ENCODE measurements at places on chromosomes 5 and 9.
A peak's percentile ranks its signal among the peaks of the same experiment; 100 is the strongest.

- no peak for DNase-seq
These were observed 98.1 kb upstream of the PAPPA start for GRCh38 chr9:116055536-116055935.

- no peak for DNase-seq
These were observed 151.8 kb downstream of the HSPA4 start for GRCh38 chr5:133203317-133204305.

- DNase-seq = no peak
These were observed 8.7 kb downstream of the PDLIM4 start for GRCh38 chr5:132266031-132266835.

- DNase-seq = no peak
These were observed 534 bp upstream of the SAPCD2 start for GRCh38 chr9:137070906-137071275.

DNA sequence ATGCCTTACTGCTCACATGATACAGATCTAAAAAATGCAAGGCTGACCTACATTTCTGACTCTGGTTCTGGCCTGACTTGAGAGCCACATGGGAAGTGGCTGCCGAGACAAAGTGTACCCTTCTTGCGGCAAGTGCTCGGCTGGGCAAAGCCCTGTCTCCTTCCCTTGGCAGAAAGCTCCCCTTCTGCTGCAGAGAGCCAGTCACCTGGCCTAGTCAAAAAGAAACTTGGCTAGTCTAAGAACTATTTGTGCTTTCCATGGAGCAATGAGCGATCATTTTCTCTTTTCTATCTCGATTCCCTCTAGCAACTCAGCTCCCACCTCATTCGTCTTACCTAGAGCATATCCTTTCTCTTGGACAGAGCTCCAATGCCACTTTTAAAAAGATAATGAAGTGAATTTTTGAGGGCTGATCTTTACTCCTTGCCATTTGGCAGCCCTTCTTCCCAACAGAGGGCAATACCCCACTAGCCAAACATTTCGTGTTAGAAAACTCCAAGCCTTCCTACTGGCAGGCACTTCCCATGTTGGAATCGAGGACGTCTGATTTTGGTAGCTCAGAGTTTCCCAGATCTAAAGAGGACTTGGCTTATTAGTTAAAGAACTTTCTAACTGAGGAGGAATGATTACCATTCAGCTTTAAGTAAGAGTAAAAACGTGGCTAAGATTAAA, 108.1 kb upstream of the PRRC1 start:
- no peak for DNase-seq

DNA sequence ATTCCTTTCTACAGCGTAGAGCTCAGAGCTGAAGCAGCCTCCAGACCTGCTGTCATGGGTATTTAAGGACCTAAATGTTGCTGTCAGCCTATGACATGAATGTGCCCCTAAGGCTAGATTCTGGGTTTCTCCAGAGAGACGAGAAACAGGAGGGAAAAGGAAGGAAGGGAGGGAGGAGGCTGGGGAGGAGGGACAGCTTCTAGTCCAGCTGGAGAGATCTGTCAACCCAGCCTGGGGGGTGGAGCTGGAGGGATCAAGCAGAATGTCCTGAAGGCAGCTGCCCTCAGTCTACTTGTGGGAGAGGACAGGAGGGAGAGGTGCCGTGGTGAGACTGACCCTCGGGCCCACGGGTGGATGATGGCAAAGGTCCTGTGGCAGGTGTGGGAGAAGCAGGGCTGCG, 1.1 kb upstream of the DBH start:
- DNase-seq = no peak

- DNase-seq = no peak
These were observed 3.8 kb upstream of the SHC3 start for GRCh38 chr9:89182369-89182768.

- DNase-seq = peak; percentile 31
These were observed 9.3 kb downstream of the ZNF622 start for GRCh38 chr5:16456103-16456832.

- DNase-seq = no peak
These were observed 132.7 kb downstream of the MAPKAP1 start for GRCh38 chr9:125574126-125574877.

- no peak for DNase-seq
These were observed 628.8 kb upstream of the DMAC1 start for GRCh38 chr9:8428389-8428788.

DNA sequence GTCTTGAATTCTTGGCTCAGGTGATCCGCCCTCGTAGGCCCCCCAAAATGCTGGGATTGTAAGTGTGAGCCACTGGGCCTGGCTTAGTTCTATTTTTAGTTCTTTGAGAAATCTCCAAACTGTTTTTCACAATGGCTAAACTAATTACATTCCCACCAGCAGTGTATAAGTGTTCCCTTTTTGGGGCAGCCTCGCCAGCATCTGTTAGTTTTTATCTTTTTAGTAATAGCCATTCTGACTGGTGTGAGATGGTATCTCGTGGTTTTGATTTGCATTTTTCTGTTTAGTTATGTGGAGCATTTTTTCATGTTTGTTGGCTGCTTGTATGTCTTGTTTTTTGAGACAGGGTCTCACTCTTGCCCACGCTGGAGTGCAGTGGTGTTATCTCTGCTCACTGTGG, 28.2 kb downstream of the CNOT6 start:
- DNase-seq = no peak

DNA sequence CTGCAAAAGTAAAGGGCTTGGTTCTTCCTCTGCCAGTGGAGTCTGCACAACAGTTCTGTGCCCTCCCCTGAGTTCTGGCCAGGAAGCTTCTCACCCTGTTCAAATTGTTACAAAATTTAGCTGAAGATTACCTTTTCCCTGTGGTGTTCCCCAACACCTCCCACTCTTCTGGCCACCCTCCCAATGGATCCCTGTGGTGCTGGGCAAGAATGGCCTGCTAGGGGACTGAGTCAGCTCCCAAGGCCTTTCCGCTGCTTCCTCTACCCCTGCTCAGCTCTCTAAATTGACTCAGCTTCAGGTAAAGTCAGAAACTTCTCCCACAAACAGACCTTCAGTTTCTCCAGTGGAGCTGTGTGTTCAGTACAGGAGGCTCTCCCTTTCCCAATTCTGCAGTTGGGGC, 186.0 kb downstream of the NR2F1-AS1 start:
- no peak for DNase-seq

- no peak for DNase-seq
These were observed 269.6 kb downstream of the PBX3 start for GRCh38 chr9:126016579-126017290.

DNA sequence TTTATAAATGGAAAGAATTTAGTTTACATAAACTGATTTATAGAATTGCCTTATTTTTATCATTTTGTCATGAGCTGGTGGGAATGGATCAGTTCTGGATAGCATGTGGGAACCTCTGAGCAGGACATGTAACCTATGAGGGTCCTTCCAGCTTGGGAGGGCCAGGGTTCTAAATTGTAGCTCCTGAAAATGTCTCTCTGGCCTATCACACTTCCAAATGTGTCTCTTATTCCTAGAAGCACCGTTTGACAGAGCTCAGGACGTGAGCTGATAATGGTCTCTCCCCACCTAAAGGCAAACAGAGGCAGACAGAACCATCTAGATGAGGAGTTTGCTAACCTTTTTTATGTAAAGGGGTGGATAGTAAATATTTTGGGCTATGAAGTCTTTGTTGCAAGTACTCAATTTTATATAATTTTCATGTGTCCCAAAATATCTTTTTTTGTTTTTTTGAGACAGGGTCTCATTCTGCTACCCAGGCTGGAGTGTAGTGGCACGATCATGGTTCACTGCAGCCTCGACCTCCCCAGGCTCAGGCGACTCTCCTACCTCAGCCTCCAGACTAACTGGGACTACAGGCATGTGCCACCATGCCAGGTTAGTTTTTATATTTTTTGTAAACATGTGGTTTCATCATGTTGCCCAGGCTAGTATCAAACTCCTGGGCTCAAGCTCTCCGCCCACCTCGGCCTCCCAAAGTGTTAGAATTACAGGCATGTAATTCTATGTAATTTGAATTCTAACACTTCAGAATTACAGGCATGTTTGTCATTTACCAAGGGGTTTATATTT, 4.0 kb downstream of the TRAF1 start:
- no peak for DNase-seq

DNA sequence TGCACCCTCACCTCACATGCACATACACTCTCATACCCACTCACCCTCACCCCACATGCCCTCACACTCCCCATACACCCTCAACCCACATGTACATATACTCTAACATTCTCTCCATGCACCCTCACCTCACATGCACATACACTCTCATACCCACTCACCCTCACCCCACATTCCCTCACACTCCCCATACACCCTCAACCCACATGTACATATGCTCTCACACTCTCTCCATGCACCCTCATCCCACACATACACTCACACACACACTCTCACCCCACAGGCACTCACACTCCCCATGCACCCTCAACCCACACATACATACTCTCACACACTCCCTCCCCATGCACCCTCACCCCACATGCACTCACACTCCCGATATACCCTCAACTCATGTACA, 550.2 kb upstream of the DAP start:
- no peak for DNase-seq

DNA sequence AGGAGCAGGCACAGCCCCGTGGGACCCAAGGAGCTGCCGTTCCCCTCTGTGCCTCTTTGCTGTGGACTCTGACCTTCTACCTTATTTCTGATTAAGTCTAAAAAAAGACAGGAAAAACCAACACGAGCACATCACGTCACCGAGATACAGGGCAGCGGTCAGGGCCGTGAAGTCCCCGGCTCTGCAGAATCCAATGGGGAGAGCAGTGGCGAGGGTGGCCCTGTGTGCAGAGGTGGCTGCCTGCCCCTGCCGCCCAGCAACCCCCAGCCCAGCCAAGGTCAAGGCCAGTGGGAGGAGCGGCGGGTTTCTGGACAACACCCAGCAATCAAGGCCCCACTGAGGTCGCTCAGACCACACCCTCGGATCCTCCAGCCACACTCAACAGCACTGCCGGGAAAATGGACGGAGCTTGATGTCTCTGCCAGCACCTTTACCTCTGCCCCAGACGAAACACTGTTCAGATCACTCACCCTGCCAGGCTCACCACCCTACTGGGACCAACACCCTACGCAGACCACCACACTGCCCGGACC, 32.7 kb upstream of the SLC9A3 start:
- no peak for DNase-seq

- peak; percentile 34 for DNase-seq
These were observed 379.0 kb upstream of the GRAMD2B start for GRCh38 chr5:126044111-126044668.

DNA sequence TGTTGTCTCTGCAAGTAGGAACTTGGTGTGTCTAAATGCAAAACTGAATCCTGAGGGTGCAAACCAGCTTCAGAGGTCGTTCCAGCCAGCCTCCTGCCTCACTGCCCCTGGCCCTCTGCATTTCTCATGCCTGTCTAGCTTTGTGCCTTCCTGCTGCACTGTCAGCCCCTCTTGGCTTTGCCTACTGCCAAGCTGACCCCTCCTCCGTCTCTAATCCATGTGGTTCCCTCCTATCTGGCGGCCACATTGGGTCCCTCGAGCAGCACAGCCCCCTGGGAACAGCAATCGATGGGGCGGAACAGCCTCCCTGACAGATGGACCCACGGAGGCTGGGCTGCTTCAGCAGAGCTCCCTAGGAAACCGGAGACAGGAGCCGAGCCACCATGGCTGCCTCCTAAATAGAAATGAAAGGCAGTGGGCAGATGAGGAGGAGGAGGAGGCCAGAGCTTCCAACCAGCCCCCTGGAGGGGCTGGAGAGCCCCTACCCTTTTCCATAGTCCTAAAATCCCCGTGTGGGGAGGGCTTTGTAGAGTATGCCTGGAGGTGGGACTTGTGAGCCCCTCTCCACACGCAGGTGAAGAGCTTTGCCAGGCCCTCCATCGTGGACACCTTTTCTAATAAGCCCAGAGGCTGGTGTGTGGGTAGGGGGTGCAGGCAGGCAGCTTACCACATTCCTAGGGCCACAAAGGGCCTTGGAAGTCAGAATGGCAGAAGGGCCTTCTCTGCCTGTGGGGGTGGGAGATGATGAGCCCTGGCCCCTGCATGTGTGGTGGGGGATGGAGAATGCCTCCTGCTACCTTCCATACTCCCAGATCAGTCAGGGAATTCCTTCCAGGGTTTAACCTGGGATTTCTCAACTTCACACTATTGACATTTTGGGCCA, 9.2 kb upstream of the CXXC5 start:
- DNase-seq = no peak

All from epithelial cell of prostate (primary cell).